ENCODE measurements at places on chromosomes 6 and 20. TPM values are rescaled to one million over a fixed set of nuclear protein-coding genes. Genes with fewer than 3 reads are reported as not detected.

- no peaks in the 10 kb centered on the region for H3K27me3 ChIP-seq
- no peaks in the 10 kb centered on the region for H3K4me1 ChIP-seq
- H3K27ac ChIP-seq = no peak overlapping the region
- no peak for DNase-seq
Measured at GRCh38 chr6:50681213-50681824, 32.0 kb upstream of the TFAP2D start.

DNA sequence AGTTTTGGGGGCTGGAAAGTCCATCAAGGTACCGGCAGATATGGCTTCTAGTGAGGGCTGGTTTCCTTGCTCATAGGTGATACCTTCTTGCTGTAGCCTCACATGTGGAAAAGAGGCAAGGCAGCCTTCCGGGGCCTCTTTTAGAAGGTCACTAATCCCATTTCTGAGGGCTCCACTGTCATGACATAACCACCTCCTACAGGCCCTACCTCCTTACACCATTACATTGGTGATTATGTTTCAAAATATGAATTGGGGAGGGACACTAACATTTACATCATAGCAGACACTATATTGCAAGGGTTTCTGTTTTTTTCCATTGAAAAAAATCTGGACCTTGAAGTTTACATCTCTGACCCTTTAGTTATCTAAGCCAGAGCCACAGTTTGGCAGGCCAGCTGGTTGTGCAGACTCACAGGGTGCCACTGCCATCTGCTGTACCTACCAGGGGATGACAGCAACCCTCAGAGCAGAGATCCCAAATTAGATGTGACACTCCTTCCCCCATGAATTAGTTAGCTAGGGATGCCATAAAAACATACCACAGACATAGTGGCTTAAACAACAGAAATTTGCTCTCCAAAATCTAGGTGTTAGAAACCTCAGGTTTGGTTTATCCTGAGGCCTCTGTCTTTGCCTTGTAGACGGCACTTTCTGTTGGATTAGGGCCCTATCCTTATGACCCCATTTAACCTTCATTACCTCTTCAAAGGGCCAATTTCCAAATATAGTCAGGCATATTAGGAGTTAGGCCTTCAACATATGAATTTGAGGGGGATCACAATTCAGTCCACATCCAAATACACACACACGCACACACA lies 166.4 kb upstream of the RNF217 start:
- H3K27ac ChIP-seq = no peak overlapping the region
- no peaks in the 10 kb centered on the region for H3K27me3 ChIP-seq
- H3K36me3 ChIP-seq = no peaks in the 10 kb centered on the region

GRCh38 chr6:127793396-127793795 lies 107.5 kb downstream of the THEMIS start:
- H3K36me3 ChIP-seq = peaks cover 4% of the 10 kb centered on the region
- no peak for DNase-seq
- H3K4me3 ChIP-seq = no peak overlapping the region
- H3K27me3 ChIP-seq = no peaks in the 10 kb centered on the region

- no peaks in the 10 kb centered on the region for H3K27me3 ChIP-seq
- H3K4me1 ChIP-seq = no peaks in the 10 kb centered on the region
- H3K4me3 ChIP-seq = no peak overlapping the region
- DNase-seq = no peak
- H3K27ac ChIP-seq = no peak overlapping the region
Measured at GRCh38 chr6:139508023-139508422, 133.6 kb upstream of the CITED2 start.

DEFB123 gene
- not detected for total RNA-seq

Measured in CD8-positive, alpha-beta memory T cell (primary cell).